ENCODE measurements at places on chromosomes 7 and 10.
A peak's percentile ranks its signal among the peaks of the same experiment; 100 is the strongest.

- no peak for DNase-seq
Measured at GRCh38 chr10:121556918-121557573, 41.2 kb downstream of the FGFR2 start.

GRCh38 chr10:12748186-12748585 is 253.3 kb downstream of the CCDC3 start:
- DNase-seq: no peak

DNA sequence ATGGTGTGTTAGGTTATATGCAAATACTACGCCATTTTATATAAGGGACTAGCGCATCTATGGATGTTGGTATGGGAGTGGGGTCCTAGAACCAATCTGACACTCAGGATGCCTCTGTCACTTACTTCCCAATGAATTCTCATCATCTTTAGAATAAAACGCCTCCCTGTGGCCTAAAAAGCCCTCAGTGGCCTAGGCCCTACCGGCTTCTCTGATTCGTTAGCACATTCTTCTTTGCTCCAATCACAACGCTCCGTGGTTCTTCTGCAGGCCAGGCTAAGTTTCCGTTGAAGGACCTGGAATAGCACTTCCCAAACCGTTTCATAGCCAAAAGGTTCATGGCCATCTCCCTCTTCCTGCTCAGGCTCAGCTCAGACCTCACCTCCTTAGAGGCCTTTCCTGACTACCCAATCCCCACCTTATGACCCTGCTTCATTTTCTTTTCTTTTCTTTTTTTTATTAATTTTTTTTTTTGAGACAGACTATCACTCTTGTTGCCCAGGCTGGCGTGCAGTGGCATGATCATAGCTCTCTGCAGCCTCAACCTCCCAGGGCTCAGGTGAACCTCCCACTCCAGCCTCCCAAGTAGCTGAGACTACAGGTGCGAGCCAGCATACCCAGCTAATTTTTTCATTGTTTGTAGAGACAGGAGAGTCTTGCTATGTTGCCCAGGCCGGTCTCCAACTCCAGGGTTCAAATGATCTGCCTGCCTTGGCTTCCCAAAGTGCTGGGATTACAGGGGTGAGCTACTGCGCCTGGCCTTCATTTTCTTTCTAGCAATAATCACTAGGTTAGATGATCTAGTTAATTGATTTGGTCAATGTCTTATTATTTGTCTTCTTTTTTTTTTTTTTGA is 24.5 kb upstream of the YWHAG start:
- DNase-seq: no peak

- no peak for DNase-seq
Measured at GRCh38 chr10:85315657-85316056, 987.3 kb downstream of the CCSER2 start.

- no peak for DNase-seq
Measured at GRCh38 chr7:37365405-37365804, 83.3 kb downstream of the ELMO1 start.

DNA sequence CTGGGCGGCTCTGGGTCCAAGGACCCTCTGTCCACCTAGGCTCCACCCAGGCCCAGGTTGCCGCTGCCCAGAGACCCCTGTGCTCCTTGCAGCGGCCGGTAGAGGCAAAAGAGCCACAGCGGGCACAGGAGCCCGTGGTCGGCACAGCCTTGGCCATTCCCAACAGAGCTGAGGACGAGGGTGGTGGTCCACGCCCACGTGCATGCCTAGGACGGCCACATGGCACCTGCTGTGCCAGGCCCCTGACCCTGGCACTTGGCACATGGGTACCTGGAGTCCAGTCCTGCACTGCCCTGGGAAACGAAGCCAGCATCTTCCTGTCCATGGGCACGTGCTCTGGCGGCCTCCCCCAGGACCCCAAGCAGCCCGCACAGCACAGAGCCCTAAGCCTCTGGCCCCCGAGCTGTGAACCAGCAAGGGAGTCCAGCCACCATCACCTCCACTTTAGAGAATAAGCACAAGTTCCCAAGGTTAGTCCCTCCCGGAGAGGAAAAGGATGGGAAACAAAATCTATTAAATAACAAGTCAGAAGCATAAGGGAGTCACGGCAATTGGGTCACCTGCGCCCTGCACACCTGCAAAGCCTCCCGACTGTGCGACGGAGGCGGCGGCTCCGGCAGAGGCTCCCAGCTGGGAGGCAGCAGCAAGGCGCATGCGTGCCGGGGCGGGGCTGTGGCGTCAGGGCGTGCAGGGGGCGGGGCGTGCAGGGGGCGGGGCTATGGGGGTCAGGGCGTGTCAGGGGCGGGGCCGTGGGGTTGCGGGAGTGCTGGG is 59.1 kb downstream of the STK32C start:
- DNase-seq: peak; percentile 34

DNA sequence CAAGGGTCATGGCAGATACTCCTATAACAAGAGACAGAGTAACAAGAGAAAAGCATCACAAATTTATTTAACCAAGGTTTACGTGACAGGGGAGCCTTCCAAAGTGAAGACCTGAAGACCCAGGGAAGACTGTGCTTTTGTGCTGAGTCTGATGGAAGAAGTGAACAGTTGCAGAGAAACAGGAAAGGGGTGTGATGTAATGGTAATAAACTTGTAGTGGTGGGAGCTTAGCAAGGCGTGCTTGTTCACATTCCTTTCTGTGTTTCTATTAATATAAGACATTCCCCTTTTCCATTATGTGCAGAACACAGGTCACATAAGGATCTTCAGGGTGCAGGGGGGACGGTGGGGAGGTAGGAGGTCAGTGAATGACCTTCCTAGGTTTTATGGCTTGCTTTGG is 25.5 kb upstream of the C10orf67 start:
- DNase-seq: no peak

GRCh38 chr7:72219500-72219899 is 192.6 kb downstream of the CALN1 start:
- DNase-seq: no peak

DNA sequence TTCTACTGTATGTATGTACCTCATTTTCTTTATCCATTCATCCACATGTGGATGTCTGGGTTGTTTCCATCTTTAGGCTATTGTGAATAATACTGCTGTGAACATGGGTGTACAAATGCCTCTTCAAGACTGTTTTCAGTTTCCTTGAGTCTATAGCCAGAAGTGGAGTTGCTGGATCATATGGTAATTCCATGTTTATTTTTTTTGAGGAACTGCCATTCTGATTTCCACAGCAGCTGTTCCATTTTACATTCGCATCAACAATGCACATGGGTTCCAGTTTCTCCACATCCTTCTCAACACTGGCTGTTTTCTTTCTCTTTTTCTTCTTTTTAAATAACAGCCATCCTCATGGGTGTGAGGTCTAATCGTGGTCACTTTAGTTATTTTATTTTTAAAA is 69.9 kb upstream of the CTBP2 start:
- DNase-seq: no peak

DNA sequence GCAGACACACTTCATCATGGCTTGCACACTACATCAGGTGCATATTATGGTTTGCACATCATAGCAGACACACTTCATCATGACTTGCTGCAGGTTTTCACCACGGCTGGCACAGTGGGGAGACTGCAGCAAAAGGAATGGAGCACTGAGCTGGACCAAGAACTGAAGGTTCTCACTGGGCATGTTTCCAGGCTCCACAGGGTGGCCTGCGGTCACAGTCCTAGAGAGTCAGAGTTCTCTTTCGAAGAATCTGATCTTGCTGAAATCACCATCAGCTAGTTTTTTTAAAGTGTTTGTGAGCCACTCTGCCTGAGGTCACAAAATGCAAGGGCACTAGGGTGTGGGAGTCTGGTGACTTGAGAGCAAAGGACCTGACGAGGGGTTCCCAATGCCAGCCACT is 140.4 kb upstream of the NPY start:
- no peak for DNase-seq

- no peak for DNase-seq
Measured at GRCh38 chr10:118017071-118017740, 29.5 kb downstream of the RAB11FIP2 start.

DNA sequence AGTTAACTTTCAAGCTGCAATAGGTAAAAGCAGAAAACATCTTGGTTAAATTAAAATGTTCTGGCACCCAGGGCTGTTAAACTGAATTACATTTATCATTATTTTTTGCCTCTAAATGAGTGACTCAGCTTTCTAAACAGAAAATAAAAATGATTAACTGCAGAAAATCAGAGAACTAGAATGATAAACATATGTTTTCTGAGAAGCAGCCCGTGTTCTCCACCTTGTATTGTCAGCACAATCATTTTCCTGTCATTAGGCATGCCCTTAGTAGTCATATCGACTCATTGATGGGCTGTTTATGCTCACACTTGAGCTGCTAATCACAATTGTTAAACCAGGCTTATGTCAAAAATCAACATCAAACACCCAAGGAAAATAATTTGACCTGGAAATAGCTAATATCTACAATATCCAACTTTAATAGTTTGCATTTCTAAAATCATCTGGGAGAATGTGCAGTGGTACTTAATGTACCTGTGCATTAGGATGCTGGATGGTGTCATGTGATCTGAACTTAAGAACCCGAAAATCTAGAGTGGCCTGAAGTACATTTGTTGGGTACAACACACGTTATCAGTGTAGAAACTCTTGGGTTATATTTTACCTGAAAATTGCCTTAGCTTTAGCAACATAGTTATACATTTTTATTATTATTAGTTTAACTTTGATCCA is 2.3 kb downstream of the MDFIC start:
- no peak for DNase-seq

GRCh38 chr10:110358869-110359629 is 54.3 kb upstream of the SMNDC1 start:
- DNase-seq: no peak

DNA sequence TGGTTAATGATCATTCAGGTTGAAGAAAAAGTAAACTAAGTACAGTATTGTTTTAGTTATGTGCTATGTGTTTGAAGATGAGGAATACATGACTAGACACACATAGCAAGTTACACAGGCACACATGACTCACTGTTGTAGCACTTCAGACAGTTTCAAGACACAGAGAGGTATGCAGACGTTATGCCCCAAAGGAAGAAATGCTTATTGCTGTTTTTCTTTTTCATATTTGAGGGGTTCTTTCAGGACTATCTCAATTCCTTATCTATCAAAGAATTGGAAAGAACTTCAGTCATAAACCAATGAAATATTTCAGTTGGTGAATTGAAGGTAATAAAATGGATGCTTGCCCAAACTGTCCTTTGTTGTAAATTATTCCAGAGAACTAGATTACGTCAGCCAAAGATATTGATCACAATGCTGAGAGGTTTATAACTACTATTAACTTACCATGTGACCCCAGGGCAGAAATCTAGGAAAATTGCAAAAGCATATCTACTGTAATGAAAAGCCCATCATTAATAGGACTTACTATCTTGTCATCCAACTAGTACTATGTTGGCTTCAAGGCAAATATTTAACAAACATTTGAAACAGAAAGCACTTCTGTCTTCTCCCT is 61.2 kb upstream of the CAPZA2 start:
- no peak for DNase-seq

GRCh38 chr7:157515342-157516041 is 178.7 kb downstream of the DNAJB6 start:
- DNase-seq: peak; percentile 9

- no peak for DNase-seq
Measured at GRCh38 chr10:18233775-18234174, 93.6 kb downstream of the CACNB2 start.

DNA sequence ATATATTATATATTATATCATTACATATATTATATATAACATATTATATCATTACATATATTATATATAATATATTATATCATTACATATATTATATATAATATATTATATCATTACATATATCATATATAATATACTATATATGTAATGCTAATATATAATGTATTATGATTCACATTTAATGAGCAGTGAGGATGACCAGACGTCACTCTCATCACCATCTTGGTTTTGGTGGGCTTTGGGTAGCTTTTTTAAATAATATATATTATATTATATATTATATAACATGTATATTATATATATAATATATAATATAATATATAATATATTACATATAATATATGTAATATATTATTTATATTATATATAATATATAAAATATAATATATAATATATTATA is 1189.4 kb upstream of the AUTS2 start:
- DNase-seq: no peak

- no peak for DNase-seq
Measured at GRCh38 chr7:100465702-100466311, 1.7 kb upstream of the SPACDR start.

DNA sequence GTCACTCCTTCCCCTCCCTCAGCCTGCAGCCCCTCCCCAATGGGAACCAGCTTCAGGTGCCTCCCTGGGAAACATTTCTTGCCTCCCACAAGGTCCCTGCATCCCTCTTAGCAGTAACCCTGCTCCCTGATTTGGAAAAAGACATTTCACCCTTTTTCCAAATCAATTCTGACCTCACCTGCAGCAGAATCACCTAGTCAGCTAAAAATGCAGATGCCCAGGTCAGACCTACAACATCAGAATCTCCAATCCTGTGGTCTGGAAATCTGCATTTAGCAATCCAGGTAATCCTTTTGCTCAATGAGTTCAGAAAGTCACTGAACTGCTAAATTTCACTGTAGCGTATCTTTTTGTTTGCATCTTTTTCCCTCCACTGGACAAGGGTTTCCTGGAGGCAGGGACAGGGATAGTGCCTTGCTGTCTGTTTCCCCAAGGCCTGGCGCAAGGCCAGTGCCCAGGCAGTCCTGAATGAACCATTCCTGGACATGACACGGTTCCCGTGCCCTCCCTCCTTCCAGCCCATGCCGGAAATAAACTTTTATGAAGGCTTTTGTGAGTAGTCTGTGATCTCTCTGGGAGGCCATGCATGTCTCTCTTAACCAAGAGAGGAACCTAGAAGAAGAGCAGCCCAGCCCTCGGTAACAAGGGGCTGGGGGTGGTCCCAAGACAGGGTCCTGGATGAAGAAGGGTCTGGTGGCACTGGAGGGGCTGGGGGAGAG is 44.0 kb downstream of the COL13A1 start:
- no peak for DNase-seq

DNA sequence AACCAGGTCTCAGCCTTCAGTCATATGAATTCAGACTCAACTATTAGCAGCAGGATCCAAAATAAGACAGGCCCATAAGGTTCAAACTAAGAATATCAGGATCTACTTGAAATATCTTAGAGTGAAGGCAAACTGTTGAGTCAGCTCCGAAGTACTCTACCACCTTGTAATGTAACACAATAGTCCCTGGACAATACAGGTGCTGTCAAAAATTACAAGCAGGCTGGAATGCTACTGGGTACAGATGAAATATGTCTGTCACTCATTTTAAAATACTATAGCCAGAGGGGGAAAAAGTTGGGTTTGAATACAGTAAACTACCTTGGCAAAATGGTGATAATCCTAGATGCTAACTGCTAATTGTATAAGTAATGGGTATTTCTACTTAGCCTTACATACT is 6.8 kb downstream of the PAXIP1 start:
- no peak for DNase-seq

- DNase-seq: no peak
Measured at GRCh38 chr7:139544645-139545044, 21.2 kb downstream of the CLEC2L start.

Measured in activated CD8-positive, alpha-beta memory T cell treated with anti-CD3 and anti-CD28 coated beads, Interleukin-2, amount 50 U/mL, for 4 hours (primary cell).